ENCODE measurements at places on chromosomes 2 and 18. TPM values are rescaled to one million over a fixed set of nuclear protein-coding genes. Genes with fewer than 3 reads are reported as not detected.

DNA sequence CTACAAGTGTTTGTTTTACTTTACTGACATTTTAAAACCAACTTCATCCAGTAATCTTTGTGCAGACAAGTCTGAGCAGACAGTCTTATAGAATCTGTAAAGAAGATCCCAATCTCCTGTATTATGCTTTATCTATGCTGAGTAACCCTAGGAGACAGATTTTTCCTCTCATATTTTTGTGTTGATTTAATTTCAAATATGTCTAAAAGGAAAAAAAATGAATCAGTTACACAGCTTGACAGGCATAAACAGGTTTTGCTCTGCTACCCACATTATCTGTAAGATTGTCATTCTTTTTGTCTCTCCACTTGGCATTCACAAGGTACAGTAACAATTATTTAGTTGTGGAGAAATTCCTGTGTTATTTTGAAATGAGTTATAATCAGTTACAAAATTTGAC, 415.0 kb downstream of the NYAP2 start:
- no peaks in the 10 kb centered on the region for H3K36me3 ChIP-seq
- no peaks in the 10 kb centered on the region for H3K27me3 ChIP-seq
- H3K4me1 ChIP-seq = no peaks in the 10 kb centered on the region

DNA sequence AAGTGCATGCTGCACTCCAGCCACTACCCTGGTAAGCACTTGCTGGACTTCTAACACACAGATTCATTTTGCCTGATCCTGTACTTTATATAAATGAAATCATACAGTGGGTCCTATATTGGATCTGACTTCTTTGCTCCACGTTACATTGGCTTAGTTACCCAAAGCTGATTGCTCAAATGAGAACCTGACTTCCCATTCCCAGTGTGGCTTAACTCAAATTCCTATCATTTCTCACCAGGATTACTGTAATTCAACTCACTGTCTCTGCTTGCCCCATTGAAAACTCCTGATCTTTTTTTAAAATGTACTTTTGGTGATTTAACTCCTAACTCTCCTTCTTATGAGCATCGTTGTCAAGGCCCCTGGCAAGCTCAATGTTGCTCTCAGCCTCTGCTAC, 1.4 kb downstream of the RSAD2 start:
- H3K27me3 ChIP-seq = no peaks in the 10 kb centered on the region
- H3K36me3 ChIP-seq = peaks cover 19% of the 10 kb centered on the region
- no peak overlapping the region for H3K4me3 ChIP-seq
- H3K27ac ChIP-seq = no peak overlapping the region

DNA sequence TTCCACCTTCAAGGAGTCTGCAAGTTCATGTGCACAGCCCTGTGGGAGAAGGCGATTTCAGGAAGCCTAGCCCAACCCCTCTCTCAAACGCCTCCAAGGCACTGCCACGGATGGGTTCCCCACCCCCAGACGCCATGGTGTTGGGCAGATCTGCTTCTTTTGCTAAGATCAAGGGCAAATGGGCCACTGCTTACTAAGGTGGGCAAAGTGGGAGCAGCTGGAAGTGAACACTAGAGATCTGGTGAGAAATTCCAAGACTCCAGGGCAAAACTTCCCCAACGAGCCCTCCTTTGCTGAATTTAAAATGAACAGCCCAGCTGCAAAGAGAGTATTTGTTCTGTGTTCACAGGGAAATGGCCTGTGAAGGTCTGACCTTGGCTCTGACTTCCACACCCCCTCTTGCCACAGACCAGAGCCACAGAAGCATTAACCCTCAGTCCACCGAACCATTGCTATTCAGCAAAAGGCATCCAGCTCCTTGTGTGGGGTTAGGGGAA, 45.1 kb upstream of the ZBTB7C start:
- H3K27ac ChIP-seq = no peak overlapping the region
- H3K36me3 ChIP-seq = no peaks in the 10 kb centered on the region
- H3K4me3 ChIP-seq = no peak overlapping the region
- DNase-seq = no peak
- H3K4me1 ChIP-seq = no peaks in the 10 kb centered on the region

GRCh38 chr2:8495189-8495989, 186.5 kb upstream of the ID2 start:
- H3K36me3 ChIP-seq = no peaks in the 10 kb centered on the region
- no peak overlapping the region for H3K4me3 ChIP-seq
- no peak for DNase-seq
- H3K27me3 ChIP-seq = no peaks in the 10 kb centered on the region
- no peak overlapping the region for H3K27ac ChIP-seq
- H3K4me1 ChIP-seq = no peaks in the 10 kb centered on the region

The MAB21L4 gene
- 0.15 TPM for total RNA-seq

The M1AP gene
- 7.6 TPM for total RNA-seq
